ENCODE measurements at places on chromosomes 3 and 15.

- no peak for DNase-seq
Measured at GRCh38 chr15:91967935-91968606, 114.6 kb downstream of the SLCO3A1 start.

- no peak for DNase-seq
Measured at GRCh38 chr3:182631183-182632076, 161.9 kb upstream of the ATP11B start.

DNA sequence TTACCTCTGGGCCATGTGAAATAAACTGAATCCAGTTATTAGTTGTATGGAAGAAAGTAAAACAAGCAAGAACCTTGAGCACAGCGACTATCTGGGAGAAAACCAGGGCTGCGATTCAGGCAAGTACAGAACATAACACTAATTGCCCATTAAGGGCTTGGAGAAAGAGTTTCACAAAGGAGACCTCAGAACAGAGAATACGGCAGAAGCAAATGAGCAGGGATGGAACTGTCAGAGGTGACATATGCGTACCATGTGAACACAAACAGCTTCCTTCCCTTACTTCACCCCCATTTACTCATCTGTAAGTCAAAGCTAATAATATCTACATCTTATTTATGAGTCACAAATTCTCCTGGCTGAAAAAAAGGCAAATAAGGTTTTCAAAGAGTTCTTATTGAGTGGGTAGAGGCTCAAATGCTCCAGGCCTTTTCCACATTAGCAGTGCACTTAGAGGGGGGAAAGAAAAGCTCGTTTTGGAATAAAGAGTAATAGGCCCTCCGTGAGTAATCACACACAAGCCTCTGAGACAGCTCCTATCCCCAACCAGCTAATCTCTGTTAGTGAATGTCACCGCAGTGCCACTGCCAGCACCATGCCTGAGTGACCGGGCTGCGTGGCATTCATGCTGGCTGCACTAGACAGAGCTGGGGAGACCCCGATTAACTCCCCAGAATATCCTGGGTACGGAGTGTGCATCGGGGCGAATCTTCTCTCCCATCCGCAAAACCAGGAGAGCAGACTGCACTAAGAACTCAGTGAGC is 2.6 kb downstream of the PCSK6 start:
- DNase-seq, result no peak

DNA sequence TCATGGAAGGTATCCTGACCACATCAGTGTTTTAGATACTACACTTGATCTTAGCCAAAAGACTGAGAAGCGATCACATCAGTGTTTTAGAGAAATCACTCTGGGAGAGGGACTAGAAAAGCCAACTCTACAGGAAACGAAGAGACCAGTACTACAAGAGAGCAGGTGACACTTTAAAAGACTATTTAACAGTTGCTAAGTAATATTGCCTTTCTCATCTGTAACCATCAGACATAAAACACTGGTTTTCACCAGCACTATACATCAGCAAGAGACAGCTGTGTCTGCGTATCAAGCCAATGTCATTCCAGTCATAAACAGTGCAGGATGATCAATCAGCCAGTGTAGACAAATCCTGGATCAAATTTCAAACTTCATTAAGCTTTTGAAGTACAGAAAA is 66.7 kb downstream of the GLB1 start:
- no peak for DNase-seq

DNA sequence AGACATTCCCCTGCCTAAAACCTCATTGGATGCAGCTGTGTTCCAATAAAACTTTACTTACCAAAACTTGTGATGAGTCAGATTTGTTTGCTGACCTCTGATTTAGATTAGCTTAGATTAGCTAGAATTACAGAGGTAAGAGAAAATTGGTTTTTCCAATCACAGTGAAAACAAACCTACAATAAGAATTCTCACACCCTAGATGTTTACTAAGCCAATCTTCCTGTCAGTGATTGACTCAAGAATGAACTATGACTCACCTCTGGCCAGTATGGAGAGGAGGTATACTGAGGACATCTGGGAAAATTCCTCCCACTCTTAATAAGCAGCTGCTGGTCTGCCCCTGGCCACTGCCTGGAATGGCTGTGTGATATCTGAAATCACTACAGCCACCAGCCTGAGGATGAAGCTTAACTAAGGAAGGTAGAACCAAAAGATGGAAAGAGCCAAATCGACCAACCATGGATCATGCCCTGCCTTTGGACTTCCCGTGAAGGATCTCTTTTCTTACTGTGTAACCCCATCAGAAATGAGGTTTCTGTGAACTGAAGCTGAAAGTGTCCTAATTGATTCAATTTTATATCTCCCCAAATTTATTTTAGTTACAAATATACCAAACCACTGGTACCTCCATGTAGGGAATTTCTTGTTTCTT is 19.0 kb upstream of the GHSR start:
- DNase-seq, result no peak

DNA sequence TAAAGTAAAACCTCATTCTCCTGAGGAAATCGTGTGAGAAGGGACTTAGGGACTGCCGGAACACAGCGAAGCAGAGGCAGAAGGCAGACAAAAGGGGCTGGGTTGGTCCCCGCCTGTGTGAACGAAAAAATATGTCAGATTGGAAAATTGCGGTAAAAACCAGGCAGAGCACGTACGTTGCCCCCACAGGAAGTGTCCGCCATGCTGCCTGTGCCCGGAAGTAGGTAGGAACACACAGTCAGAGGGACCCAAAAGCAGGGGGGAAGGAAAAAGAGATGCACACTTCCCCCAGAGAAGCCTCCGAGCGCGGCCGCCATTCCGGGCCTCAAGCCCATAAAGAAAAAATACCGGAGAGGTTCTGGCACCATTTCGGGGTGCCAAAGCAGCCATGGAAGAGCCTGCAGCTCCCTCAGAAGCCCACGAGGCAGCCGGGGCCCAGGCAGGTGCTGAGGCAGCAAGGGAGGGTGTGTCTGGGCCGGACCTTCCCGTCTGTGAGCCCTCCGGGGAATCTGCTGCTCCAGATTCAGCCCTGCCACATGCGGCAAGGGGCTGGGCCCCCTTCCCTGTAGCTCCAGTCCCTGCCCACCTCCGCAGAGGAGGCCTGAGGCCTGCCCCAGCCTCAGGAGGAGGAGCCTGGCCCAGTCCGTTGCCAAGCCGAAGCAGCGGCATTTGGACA is at the start of gene MKRN3:
Gene MKRN3, plus strand, starts transcription at position 280 of the 676 bp plus-strand sequence. Its CDS starts 109 bp downstream, at position 389.
- DNase-seq, result peak; percentile 50

- no peak for DNase-seq
Measured at GRCh38 chr3:57953576-57953975, 54.6 kb upstream of the FLNB start.

- DNase-seq, result no peak
Measured at GRCh38 chr3:168155303-168155702, 59.6 kb upstream of the GOLIM4 start.

DNA sequence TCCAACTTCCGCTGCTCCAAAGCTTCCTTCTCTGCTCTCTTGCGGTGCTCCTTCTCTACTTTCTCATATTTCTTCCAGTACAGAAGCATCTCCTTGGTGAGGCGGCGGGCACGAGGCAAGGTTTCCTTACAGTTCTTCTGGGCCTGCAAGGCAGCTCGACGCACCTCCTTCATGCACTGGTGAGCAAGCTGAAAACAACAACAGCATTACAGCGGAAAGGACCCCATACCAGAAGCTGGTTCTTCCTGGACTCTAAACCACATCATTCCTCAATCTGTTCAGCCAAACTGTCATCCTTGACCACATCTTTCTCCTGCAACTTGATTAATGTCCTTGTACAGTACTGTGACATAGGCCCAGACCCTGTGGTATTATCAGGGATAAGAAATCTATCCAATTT is 36.4 kb downstream of the INO80 start:
- no peak for DNase-seq

DNA sequence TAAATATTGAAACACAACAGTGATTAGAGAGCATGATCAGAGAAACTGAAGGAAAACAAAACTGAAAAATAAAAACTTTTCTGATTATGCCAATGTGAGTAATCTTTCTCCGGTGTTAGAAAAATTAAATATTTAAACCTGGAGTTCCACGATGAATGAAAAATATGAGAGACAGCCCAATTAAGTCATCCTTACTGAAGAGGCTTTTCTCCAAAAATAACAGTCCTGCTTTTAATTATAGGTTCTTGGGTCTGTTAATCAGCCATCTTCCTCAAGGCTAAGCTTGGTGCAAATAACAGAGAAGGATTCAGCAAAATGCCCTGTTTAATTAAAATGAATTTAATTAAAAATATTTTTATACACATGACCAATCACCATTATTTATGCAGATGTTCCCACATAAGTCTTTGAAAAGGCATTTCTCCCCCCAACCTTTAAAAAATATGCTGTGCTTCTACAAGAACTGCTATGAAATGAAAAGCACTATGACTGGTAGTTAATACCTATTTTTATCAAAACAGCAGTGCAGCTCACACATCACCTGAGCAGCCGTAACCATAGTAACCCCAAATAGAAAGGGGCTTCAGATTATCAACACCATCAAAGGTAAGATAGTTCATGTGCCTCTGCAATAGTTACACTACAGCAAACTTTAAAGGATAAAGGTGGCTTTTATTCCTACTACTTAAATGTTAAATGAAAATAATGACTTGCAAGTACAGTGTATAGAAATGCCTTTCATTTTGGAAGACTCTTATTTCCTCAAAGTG is 175.7 kb downstream of the SLC9A9 start:
- no peak for DNase-seq

DNA sequence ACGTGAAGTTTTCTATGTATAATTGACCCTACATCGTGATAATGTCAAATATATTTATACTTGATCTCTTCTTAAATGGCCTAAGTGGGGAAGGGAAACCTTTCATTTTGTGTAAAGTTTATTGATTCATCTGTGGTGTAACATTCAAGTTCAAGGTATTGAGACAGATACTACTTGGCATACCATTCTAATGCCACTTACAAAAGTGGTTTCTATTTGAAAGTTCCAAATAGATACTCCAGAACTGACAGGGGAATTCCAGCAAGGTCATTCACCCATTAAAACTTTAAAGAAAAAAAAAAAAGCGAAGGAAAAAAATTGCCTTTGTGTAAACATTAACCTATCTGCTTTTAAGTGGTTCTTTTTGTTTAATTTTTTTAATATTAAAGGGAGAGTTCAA is 45.3 kb upstream of the MAP3K13 start:
- DNase-seq, result no peak
